Smooth muscle cell of the umbilical artery (primary cell): ENCODE measurements at places on chromosomes 6 and 20. TPM values are rescaled to one million over a fixed set of nuclear protein-coding genes. Genes with fewer than 3 reads are reported as not detected.

The PARD6B gene
- total RNA-seq, result 0.37 and 0.59 TPM in 2 replicates

The MYH7B gene
- 0.05 TPM in 1 of 2 replicates, not detected in the other for total RNA-seq

The PRR3 gene
- total RNA-seq, result 4.5 and 6.2 TPM in 2 replicates

The MCCD1 gene
- not detected in 2 replicates for total RNA-seq

The GRM1 gene
- not detected in 2 replicates for total RNA-seq

The AVP gene
- not detected in 2 replicates for total RNA-seq

The RNGTT gene
- total RNA-seq, result 30.3 and 38.0 TPM in 2 replicates

The PRKN gene
- 0.30 and 0.92 TPM in 2 replicates for total RNA-seq

The EYS gene
- total RNA-seq, result 0.05 TPM in 1 of 2 replicates, not detected in the other

The PPP1R14C gene
- total RNA-seq, result under 0.01 and 0.09 TPM in 2 replicates

The DCBLD1 gene
- 85.2 and 107 TPM in 2 replicates for total RNA-seq

The DOK5 gene
- 17.2 and 19.8 TPM in 2 replicates for total RNA-seq

The ATP6V1G2 gene
- 2.6 and 3.3 TPM in 2 replicates for total RNA-seq

The HSPA1A gene
- 73.6 and 99.1 TPM in 2 replicates for total RNA-seq

The TPD52L1 gene
- 30.3 and 64.7 TPM in 2 replicates for total RNA-seq

The CENPB gene
- 64.7 and 75.2 TPM in 2 replicates for total RNA-seq

The ZDHHC14 gene
- 2.1 and 5.8 TPM in 2 replicates for total RNA-seq

The PTCHD4 gene
- total RNA-seq, result 5.9 and 9.0 TPM in 2 replicates

The CCDC28A gene
- total RNA-seq, result 9.1 and 11.0 TPM in 2 replicates

The GTF2H4 gene
- total RNA-seq, result 12.5 and 16.1 TPM in 2 replicates

The TFAP2A gene
- total RNA-seq, result not detected in 2 replicates

The RIPPLY2 gene
- not detected in 2 replicates for total RNA-seq

The MUC21 gene
- not detected in 2 replicates for total RNA-seq

The TRIM31 gene
- not detected in 2 replicates for total RNA-seq

The GPLD1 gene
- under 0.01 and 0.32 TPM in 2 replicates for total RNA-seq

The SOX4 gene
- total RNA-seq, result 18.6 and 29.7 TPM in 2 replicates

The VSTM2L gene
- 1.4 and 1.8 TPM in 2 replicates for total RNA-seq

The GFOD1 gene
- total RNA-seq, result 13.7 and 16.9 TPM in 2 replicates

The SPDEF gene
- not detected in 2 replicates for total RNA-seq

The HLA-G gene
- not detected in 2 replicates for total RNA-seq

The KHDRBS2 gene
- total RNA-seq, result not detected in 2 replicates

The OR12D3 gene
- not detected in 2 replicates for total RNA-seq

The COL9A3 gene
- 0.30 TPM in 1 of 2 replicates, not detected in the other for total RNA-seq

The SNX3 gene
- 180 and 213 TPM in 2 replicates for total RNA-seq

The RAD21L1 gene
- total RNA-seq, result 0.14 and 0.59 TPM in 2 replicates

The TRAPPC3L gene
- 0.30 TPM in 1 of 2 replicates, not detected in the other for total RNA-seq

The WDR27 gene
- 19.0 and 28.0 TPM in 2 replicates for total RNA-seq

The KCNK15 gene
- 0.09 TPM in 1 of 2 replicates, not detected in the other for total RNA-seq

The SLC22A3 gene
- 142 and 243 TPM in 2 replicates for total RNA-seq

The FERMT1 gene
- 3.0 and 10.9 TPM in 2 replicates for total RNA-seq

The C20orf141 gene
- total RNA-seq, result not detected in 2 replicates

The PBOV1 gene
- total RNA-seq, result not detected in 2 replicates
